ENCODE measurements at places on chromosomes 16 and 17. TPM values are rescaled to one million over a fixed set of nuclear protein-coding genes. Genes with fewer than 3 reads are reported as not detected.

DNA sequence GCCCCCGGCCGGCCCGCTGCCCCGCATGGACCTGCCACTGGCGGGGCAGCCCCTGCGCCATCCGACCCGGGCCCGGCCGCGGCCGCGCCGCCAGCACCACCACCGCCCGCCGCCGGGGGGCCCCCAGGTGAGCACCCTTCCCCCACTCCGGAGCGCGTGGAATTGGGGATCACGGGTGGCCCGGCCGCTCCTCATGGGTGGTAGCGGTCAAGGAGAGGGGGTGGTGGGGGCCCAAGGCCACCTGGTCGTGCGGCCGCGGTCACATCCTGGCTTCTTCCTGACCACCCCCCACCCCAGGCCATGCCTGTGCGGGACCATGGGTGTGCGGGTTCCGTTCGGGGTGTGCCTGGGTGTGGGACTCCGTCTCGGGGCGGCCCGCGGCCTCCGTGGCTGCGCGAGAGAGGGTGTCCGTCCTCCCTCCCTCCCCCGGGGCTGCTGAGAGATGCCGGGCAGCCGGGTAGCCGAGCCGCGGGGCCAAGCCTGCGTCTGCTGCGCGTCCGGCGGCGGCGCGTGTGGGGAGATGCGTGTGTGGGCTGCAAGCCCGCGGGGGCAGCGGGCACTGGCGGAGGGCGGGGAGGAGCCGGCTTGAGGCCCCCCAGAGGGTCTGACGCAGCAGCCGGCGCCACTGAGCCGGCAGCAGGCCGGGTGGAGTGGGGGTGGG, 6.8 kb downstream of the ACD start:
- no peak for DNase-seq

DNA sequence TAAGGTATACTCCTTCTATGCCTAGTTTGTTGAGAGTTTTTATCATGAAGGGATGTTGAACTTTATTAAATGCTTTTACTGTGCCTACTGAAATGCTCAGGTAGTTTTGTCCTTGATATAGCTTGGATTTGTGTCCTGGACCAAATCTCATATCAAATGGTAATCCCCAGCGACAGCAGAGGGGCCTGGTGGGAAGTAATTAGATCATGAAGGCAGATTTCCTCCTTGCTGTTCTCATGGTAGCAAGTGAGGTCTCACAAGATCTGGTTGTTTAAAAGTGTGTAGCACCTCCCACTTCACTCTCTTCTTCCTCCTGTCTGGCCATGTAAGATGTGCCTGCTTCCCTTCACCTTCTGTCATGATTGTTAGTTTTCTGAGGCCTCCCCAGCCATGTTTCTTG, 78.2 kb downstream of the KIF2B start:
- no peak for DNase-seq

GRCh38 chr17:73758245-73758644, 114.0 kb upstream of the SDK2 start:
- no peak for DNase-seq

DNA sequence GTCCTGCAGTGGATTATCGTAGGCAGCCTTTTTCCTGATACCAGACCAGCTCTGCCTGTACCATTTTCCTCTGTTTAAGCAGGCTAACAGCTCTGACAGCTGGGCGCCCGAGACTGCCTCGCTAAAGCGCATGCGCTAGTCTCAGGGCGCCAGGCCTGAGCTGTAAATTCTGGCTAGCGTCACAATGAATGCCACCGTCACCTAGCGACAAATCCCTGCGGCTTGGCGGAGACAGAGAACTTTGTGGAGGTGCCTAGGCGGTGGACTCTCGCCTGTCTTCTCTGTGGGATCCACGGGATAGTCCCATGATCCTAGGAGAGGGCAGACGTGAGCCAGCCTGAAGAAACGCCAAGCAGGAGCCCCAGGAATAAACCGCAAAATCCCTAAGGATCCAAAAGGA, 573.9 kb downstream of the KCNJ18 start:
- DNase-seq: no peak

Gene C17orf67
- total RNA-seq: 0.48 TPM

Gene KRTAP3-2
- 31.1 TPM for total RNA-seq

Data from umbilical cord (tissue), 2 donors.